ENCODE measurements at places on chromosomes 3 and 15. TPM values are rescaled to one million over a fixed set of nuclear protein-coding genes. Genes with fewer than 3 reads are reported as not detected.

GRCh38 chr3:10738688-10739372, 77.2 kb upstream of the SLC6A11 start:
- DNase-seq, result peak; percentile 39

DNA sequence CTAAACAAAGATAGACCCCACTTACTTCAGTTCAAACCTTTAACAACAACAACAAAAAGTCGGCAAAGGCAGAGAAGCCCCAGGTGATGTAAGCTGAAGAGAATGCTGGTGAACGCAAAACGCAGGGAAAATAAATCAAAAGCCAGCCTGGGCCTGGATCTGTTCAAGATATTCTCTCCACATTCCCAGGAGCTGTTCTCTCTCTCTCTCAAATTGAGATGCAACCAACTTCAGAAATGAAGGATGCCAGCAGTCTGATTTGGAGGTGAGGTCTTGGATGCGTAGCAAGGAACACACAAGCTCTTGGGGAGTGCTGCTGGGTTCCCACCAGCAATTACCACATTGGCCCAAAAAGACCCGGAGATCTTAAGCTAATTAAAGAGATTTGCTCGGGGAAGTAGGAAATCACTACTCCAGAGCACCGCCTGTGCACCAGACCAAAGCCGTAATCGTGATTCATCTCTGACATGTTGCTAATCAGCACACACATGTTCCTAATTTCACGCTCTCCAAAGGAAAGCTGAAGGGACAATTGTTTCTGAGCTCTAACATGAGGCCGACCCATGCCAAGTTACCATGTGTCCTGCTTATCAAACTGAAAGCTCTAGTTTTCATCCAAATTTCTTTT, 37.1 kb downstream of the IL17RD start:
- DNase-seq, result no peak

DNA sequence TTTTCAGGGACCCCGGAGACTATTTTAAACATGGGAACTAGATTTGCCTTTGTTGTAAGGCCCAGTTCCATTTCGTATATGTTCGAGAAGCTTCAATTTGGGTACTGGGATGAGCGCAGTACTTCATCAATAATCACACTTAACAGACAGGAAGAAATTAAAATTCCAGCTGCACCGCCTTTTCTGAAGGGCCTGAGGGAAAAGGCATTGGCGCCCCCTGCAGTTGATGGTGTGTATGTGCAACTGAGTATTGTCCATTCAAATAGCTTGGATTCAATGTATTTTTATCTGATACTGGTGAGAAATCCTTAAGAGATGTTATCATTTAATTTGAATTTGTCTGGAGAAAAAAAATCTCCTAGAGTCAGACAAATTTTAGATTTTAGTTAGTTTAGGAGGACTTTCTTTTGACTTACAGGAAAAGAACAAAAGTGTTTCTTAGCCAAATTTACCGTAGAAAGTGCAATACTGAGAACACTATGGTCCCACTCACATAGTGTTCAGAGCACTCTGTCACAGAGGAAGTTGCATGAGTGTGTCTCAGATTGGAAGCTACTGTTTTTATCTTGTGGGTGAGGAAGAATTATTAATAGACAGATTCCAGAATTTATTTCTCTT, 5.4 kb upstream of the ALDH1A2 start:
- peak; percentile 25 for DNase-seq

GRCh38 chr3:129021140-129021551, 20.0 kb downstream of the EFCC1 start:
- DNase-seq, result no peak

Gene SELENOT
- 421 TPM for polyA plus RNA-seq

- DNase-seq, result no peak
These were observed 67.1 kb upstream of the SH3GL3 start for GRCh38 chr15:83380059-83380458.

GRCh38 chr15:43493703-43494472, 932 bp upstream of the TP53BP1 start:
- no peak for DNase-seq

- DNase-seq, result no peak
These were observed 174.5 kb upstream of the LRRFIP2 start for GRCh38 chr3:37348736-37349396.
